ENCODE measurements at places on chromosomes 6 and 20.

DNA sequence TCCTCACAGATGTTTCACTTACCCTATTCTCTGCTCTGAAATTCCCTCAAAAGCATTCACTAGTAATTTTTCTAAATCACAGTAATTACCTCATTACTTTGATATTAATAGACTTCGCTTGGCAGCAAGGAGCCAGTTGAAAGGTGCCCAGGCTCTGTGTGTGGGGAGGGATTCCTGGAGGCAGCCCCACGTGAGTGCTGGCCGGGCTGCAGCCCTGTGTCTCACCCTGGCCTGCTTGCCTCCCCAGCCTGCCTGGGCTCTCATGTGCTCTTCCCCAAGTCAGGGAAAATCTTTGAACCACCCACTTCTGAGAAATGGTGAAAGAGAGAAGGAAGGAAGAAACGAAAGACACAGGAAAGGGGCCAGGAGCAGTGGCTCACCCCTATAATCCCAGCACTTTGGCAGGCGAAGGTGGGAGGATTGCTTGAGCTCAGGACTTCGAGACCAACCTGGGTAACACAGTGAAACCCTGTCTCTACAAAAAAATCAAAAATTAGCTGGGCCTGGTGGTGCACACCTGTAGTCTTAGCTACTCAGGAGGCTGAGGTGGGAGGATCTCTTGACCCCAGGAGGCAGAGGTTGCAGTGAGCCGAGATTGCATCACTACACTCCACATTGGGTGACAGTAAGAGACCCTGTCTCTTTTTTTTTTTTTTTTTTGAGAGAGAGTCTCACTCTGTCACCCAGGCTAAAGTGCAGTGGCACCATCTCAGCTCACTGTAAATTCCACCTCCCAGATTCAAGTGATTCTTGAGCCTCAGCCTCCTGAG is 20.0 kb upstream of the SNTA1 start:
- ATAC-seq: peak; percentile 16

DNA sequence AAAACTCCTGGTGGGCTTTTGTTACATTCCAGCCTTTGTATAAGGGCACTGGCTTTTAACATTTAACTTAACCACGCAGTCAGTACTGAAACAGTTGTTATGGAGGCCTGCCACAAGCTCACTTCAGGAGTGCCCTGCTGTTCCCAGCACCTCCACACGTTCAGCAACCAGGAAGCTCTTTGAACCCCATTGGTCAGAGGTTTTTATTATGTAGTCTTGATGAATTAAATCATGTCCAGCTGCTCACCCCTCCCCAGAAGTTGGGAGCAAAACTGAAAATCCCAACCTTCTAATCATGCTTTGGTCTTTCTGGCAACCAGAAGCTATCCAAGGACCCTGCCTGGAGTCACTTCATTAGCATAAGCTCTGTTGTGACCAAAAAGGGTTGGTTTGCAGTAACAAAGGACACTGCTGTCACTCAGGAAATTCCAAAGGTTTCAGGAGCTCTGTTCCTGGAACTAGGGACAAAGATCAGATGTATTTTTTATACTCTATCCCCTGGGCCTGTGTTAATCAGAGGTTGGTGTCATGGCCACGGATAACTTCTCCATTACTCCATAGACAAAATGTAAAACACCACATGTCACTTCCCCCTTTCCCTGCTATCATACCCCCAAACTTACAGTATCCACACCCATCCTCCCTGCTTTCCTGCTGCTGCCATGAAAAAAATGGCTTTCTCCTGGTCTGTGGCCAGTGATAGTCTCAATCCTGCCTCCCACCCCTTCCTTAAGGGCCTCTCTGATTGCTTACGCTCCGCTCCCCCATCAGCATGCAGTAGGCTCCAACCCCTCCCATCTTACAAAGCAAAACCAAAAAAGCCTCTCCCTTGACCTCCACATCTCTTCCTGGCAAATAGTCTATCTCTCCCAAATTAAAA is 3.1 kb downstream of the ARMC12 start:
- peak; percentile 36 for ATAC-seq

GRCh38 chr6:32167154-32167760 is 2.9 kb downstream of the EGFL8 start:
- ATAC-seq: no peak

GRCh38 chr20:18728870-18729224 is 84.7 kb upstream of the SCP2D1 start:
- ATAC-seq: no peak

- no peak for ATAC-seq
Observed at GRCh38 chr6:6707143-6707542, 118.6 kb downstream of the LY86 start.

- ATAC-seq: no peak
Observed at GRCh38 chr6:136676075-136676474, 116.2 kb downstream of the MAP3K5 start.

GRCh38 chr6:25007269-25007699 is 71.5 kb upstream of the RIPOR2 start:
- ATAC-seq: no peak

GRCh38 chr20:52536841-52537400 is 345.3 kb upstream of the ZFP64 start:
- ATAC-seq: no peak

DNA sequence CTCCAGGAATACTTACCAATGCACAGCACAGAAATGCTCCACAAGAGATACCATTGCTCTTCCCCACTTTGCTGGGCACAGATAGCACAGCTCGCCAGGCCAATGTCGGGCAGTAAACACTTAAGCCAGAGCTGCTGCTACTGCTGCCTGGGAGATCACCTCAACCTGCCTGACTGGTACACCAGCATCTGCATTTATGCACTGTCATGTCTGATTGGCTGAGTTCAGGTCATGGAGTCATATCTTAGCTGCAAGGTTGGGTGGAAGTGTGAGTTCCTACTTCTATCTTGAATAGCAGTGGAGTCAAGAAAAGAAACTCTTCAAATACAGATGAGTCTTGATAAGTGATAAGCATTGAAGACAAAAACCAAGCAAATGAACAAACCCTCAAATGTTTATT is 10.9 kb upstream of the ADGRF4 start:
- no peak for ATAC-seq

GRCh38 chr6:152680151-152680550 is 17.5 kb upstream of the MYCT1 start:
- no peak for ATAC-seq

DNA sequence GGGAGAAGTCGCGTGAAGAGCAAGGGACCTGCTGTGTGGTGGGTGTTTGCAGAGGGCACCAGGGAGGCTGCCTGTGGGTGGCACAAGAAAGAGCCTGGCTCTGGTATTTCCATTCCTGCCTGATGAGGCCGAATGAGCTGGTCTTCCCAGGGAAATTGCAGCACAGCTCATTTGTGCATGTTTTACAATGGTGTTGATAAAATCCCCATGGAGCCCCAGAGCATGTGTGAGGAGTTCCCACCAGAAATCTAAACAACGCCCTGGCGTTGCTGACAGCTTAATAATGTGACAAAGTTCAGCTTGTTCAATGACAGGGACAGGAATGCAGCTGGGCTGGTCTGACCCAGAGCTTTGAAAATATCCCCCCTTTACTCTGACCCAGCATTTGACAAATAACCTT is 135.5 kb downstream of the CLIC5 start:
- ATAC-seq: peak; percentile 95

GRCh38 chr6:38138374-38138773 is 318.8 kb downstream of the ZFAND3 start:
- ATAC-seq: no peak

GRCh38 chr6:116059713-116060571 is 749 bp downstream of the FRK start:
- ATAC-seq: no peak

DNA sequence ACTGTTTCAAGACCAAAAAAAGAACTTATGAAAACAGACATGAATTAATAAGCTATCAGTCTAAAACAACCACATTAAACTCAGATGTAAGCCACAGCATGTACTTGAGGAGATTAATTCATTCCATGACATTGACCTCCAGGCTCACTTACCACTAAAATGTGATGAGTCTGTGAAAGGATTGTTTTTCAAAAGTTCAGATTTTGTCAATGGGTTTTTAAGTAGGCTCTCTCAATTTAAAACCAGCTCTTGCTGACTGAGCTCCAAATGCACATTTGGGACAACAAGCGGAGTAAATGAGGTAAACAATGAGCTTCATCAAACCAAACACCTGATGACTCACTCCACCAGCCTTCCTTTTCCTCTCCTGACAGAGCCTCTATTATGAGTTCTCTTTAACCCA is 197.0 kb downstream of the SIM1 start:
- no peak for ATAC-seq

DNA sequence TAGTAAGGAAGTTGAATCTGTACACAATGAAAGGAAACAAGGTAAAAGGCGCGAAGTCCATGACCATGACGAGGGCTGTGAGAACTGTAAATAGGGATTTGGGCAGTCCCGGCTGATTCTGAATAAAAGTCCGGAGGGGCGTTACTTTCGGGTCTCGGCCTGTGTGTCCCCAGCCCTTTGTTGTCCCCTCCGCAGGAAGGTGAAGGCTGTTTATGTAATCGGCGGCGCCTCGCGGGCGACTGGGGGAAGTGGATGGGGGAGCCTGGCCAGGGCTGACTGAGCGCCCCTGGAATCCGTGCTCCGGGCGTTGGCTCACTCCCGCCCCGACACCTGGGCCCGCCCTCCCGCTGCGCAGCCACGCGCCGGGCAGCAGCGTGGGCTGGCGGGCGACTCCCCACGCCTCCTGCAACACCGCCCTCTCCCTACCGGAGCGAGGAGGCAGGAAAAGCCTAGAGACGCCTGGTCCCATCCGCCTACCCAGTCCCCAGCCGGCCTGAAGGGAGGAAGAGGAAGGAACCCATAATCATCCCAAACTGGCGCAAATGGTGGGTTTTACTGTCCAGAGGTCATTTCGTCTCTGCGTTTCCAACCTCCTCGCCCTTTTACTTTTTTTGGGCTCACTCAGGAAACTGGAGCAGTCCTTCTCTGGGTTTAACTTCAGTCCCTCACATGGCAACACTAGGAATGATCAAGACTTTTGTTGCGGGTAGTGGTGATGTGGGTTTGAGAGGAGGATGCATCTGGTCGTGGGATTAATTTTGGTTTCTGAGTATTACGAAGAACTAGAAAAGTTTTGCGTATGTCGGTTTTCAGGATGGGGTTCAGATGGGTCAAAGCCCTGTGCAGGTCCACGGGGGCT is 12.1 kb downstream of the TRIM31 start:
- ATAC-seq: no peak

GRCh38 chr6:112846681-112847080 is 499.6 kb downstream of the RFPL4B start:
- no peak for ATAC-seq

- no peak for ATAC-seq
Observed at GRCh38 chr6:111791415-111791814, 81.8 kb downstream of the FYN start.

DNA sequence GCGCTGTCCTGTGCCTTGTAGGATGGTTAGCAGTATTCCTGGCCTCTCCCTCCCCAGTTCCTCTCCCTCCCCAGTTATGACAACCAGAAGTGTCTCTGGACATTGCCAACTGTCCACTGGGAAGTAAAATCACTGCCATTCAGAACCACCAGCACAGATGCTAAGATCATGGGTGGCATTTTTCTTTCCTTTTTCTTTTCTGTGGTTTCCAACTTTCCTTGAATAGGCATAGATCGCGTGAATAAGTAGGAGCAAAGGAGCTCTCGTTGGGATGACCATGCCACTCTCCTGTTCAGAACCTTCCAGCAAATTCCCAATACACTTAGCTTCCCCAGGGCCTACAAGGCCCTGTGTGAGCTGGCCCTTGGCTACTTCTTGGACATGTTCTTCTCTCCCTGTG is 59.0 kb downstream of the EYA2 start:
- ATAC-seq: no peak

- peak; percentile 47 for ATAC-seq
Observed at GRCh38 chr6:165843121-165843520, 180.1 kb upstream of the PDE10A start.

GRCh38 chr20:48686238-48687116 is 141.3 kb downstream of the PREX1 start:
- ATAC-seq: no peak

- ATAC-seq: no peak
Observed at GRCh38 chr6:100309174-100309573, 155.5 kb downstream of the SIM1 start.

- ATAC-seq: no peak
Observed at GRCh38 chr6:79115553-79116182, 37.6 kb upstream of the PHIP start.

DNA sequence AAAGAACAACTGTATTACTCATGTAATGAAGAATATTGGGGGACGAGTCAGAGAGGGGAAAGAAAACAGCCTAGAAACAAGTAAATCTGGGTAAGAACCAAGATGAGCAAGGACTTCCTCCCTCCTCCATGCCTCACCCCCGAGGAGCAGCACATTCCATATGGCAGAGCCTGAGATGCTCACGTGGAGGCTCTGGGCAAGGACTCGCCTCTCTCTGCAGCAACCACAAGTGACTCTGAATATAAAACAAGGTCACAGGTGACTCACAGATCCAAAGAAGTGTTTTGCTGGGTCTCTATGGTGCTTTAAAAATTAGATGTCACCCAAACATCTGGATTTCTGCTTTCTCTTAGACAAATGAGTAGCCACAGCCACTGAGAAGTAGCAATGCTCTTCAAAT is 453.0 kb upstream of the SULF2 start:
- peak; percentile 84 for ATAC-seq

GRCh38 chr6:151757506-151757955 is 50.0 kb upstream of the ESR1 start:
- ATAC-seq: no peak

DNA sequence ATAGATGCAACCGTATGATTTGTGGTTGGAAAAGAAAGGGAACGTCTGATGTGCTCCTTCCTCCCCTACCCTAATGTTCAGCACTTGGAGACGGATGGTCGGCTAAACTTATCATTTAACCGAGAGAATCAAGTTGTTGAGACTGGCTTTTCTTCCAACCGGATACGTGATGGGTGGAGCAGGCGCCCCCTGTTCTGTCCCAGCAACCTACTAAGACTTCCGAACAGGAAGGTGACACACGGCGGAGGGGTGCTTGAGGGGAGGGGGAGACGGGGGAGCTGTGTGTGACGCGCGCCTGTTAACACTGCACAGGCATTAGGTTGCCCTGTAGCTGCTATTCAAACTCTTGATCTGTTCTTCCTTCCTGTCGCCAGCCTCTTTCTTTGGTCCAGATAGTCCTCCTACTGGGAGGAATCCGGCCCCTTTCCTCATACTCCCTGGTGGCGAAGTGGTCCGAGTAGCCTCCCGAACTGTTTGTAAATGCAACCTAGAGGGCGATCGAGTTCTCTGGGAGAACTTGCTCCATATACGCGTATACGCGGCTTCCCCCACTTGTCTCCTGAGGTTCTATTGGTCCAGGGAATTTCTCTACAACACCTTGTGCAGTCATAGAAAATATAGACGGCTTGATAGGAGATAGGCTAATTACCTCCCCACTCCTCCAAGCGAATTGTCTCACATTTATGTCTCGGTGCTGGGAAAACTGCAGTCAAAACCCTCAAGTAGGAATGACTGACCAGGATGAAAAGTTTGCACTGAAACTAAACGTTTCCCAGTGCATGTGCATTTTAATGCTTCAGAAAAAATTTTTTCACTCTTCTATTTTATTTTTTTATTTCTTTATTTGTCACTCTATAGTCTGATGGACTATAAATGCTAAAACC is 126.0 kb upstream of the SLC2A12 start:
- peak; percentile 13 for ATAC-seq

DNA sequence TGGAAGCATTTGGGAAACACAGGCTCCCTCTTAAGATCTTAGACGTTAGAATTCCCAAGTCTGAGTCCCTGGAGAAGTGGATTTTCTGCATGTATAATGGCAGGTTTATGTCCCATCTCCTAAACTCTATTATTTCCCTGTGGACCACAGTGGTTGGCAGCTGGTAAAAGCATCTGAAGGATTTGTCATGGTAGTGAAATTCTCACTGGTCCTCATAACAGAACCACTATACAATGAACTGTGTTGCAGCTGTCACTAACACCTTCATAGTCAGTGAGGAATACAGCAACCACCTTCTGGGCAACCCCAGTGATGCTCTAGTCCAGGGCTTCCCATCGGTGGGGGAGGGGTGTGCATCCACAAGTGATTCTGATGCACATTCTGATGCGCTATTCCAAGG is 396.9 kb downstream of the ZFAND3 start:
- no peak for ATAC-seq

Data from motor neuron (in vitro differentiated cells).